ENCODE measurements at places on chromosomes 6 and 20.

DNA sequence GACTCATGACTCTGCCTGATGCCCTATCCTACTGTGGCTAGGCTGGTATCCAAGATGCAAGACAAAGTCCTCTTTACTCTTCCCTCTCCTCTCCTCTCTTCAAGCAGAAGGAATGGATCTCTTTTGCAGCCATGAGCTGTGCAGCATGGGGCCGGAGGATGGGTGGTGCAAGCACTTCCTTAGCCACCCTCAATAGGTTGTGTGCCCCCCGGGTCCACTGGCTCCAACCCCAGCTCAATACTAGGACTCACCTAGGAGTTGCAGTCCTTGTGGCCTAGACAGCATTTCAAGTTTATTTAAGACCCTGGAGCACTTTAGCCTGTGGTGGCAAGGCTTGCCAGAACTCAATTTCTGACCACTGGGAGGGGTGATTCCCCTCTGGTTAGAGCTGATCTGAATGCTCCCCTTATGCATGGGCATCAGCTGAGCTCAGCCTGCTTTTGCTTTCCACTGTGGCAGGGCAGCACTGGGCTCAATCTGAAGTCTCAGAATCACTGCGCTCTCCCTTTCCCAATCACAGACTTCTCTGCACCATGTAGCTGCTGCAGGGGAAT lies 29.0 kb upstream of the GRM4 start:
- no peak for DNase-seq

DNA sequence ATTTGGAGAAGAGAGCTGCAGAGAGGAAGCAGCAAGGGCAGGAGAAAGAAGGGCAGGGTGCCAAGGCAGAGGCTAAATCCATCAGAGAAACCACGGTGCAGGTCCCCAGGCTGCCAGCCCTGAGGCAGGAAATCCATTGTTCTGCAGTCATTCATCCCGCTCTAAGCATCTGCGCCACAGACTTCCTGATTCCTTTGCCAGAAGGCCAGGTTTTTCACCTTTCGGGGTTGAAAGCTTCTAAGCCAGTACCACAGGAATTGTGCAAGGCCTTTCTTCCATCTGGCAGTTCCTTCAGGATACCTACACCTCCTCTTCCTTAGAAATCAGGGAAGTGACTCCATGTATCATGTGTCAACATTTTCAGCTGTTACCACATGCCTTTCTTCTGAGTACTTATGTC lies 45.6 kb downstream of the ADGRF5 start:
- no peak for DNase-seq

DNA sequence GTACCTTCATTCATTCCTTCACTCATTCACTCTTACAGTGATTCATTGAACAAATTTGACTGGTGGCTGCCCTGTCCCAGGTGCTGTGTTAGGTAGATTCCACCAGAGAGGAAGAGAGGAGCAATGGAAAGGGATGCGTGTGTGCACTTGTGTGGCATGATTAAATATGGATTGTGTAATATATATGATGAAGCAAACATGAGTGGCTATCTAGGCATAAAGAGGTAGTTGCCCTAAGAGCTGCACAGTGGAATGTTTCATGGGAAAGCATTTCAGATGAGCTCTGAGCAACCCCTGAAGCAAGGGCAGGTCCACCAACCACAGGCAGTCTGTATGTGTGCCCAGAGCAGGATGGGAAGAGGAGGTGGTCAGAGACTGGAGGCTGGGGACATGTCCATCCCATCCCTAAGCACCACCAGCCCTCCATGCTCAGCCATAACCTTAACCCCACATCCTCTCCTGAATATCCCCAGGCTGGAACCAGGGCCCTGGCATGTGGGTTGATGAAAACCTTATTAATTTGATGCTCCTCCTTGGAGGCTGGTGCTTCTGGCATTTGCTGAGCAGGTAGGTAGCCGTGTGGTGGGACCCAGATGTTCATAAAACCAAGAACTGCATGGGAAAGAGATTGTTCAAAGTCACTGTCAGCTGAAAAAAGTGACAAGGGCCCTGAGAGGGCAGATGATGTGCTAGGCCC lies 226.2 kb downstream of the SYNDIG1 start:
- no peak for DNase-seq

GRCh38 chr6:148509800-148510581 lies 167.4 kb downstream of the SASH1 start:
- DNase-seq, result no peak

DNA sequence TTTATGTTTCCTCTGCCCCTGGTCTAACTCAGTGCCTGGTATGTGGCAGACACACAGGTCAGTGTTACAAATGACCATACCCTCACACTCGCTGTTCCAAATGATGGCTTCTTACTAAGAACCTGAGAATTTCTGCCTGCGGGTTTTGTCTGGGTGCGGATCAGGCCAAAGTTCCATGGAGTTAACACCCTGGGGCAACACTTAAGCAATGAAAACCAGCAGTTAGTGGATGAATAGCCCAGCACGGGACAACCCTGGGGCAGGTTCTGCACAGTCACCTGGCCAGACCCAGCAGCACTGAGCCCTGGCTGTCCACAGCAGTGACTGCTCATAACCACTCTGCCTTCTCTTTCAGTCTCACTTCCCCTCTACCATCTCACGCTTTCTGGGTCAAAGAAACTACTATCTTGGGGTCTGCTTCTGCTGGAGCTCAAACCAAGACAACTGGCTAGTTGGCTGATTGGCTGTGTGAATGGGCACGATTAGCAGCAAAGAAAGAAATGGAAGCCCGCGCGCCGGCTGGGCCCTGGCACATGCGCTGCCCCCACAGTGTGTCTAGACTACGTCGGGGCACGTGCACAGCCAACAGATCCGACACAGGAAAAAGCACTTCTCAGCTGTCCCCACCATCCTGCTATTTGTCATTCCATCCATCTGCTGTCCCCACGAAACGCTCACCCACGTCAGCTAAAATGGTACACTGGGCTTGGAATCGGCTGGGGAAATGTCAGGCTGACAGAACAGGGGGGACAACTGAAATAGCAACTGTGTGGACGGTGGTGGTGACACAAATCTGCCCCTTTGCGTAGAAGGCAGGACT lies 36.6 kb downstream of the MGME1 start:
- no peak for DNase-seq

All from stimulated activated CD4-positive, alpha-beta T cell treated with anti-CD3 and anti-CD28 coated beads, Interleukin-15, amount 100 ng/mL, for 1 hour (primary cell).